ENCODE measurements at places on chromosomes 5 and 9. TPM values are rescaled to one million over a fixed set of nuclear protein-coding genes. Genes with fewer than 3 reads are reported as not detected.

PRSS3 gene
- total RNA-seq, result 5.2 TPM

DNA sequence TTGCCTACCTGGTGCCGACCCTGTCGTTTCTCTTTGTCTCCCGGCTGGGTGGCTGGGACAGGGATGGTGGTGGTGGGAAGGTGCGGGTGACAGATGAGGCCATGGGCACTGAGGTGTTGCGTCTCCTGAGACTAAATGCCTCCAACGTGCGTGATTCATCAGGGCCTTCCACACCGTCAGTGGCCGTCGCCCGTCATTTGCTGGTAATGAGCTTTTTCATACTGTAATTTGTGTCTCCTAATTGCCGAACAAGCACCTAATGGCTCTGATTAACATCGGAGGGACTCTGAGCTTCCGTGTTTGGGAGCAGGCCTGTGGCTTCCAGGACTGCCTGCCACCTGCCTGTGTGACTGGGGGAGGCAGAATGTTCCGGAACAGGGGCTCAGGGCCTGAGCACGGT is 35.2 kb downstream of the RXRA start:
- DNase-seq, result no peak

PPP2CA gene
- 98.4 TPM for total RNA-seq

CBY3 gene
- total RNA-seq, result 0.64 TPM

DNA sequence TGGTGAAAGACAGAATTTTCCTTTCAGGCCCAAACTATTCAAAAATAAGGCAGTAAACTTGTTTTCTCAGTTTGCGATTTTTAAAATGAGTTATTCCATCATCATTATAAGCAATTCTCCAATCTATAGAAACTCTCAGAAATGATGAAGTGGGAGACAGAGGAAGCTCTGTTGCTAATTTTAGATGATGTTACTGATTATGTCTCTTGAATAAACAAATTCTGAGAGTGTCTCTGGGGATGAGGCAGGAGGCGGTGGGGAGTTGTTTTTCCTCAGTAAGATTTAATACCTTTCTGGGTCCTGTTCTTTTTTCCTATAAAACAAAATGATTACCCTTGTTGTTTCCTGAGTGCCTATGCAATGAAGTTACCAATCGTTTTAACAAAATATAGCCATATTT is 43.9 kb upstream of the TEX48 start:
- no peak for DNase-seq

DNA sequence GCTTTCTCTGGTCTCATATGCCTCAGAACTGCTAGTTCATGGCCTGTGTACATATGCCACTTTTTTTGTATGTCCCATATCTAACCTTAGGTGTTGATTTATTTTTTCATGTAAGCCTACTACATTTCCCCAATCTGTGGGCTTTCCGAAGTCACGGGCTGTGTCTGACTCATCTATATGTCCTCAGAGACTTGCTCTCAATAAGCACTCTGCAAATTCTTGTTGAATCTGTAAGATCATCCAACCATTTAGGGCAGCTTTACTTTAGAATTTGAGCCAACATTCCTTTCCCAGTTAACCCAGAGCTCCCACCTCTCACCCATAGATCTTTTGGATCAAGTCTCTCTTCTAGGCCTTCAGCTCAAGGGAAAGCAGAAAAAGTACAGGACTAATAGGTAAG is 263.4 kb downstream of the SEC61B start:
- DNase-seq, result no peak

DNA sequence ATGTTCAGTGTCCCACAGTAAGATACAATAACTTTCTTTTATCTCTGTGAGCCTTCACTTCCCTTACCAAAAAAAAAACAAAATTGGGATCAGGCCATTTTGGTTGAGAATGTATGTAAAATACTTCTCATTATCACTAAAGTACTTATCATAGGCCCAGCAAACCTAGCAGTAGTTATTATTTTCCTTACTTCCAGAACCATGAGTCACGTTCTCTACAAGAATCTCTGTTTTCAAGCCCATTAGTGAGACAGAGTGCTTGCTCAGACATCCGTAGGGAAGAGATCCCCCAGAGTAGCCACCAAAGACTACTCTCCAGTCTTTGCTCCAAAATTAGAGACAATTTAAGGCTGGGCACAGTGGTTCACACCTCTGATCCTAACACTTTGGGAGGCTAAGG is 103.9 kb upstream of the NR5A1 start:
- DNase-seq, result no peak

DNA sequence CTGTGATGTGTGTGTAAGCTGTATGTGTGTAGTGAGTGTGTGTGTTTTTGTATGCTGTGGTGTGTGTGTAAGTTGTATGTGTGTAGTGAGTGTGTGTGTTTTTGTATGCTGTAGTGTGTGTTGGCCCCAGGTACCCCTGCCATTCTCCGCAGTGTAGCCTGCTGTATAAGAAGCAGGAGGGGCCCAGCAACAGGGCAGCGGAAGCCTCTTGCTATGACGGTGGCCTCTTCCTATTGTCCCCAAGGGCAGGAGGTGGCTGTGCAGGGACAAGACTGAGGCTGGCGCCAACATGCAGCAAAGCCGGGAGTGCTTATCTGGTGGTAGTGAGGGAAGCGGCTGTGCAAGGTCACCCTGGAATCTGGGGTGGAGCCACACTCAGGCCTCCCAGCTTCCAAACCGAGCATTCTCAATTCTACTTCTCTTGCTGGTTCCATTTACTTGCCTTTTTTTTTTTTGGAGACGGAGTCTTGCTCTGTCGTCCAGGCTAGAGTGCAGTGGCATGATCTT is 5.1 kb downstream of the SPAAR start:
- DNase-seq, result no peak

GRCh38 chr9:16626577-16627130 is 243.8 kb downstream of the BNC2 start:
- DNase-seq, result peak; percentile 46

KCNV2 gene
- not detected for total RNA-seq

DNA sequence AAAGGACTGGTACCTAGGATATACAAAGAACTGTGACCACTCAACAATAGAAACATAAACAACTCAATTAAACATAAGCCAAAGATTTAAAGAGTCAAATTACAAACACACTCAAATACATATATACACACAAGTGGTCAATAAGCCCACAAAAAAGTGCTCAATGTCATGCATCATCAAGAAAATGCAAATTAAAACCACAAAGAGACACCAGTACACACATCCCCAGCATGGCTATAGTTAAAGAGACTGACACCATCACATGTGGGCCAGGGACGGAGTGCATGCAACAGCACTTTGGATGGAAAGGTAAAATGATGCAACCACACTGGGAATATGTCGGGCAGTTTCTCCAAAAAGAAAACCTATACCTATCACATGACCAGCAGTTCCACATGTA is 89.7 kb downstream of the CAAP1 start:
- no peak for DNase-seq

FAM174A gene
- total RNA-seq, result 19.0 TPM

SLC36A3 gene
- total RNA-seq, result not detected

- DNase-seq, result no peak
Observed at GRCh38 chr9:77595426-77596095, 52.6 kb downstream of the GNA14 start.

GRCh38 chr5:88690409-88691229 is 192.4 kb downstream of the MEF2C start:
- DNase-seq, result peak; percentile 89

GRCh38 chr9:123445981-123446610 is 90.1 kb downstream of the CRB2 start:
- no peak for DNase-seq

GRCh38 chr5:127471211-127471610 is 46.2 kb upstream of the PRRC1 start:
- DNase-seq, result no peak

SAXO1 gene
- under 0.01 TPM for total RNA-seq

DNA sequence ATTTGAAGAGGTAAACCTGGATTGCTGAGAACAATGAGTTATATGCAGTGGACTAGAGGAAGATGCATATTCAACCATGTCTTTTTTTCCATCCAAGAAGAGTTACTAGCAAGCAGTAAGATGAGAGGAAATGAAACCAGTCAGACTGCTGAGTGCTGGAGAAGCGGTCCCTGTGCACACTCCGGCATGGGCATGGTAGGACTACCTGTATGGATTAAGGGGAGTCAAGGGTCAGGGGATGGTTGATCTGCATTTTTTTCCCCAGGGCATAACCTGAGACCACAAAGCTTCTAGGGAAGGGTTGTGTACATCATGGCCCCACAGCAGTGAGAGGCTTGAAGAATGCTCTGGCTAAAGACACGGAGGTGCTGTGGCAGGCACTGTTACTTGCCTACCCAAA is 76.6 kb upstream of the ZNF169 start:
- DNase-seq, result no peak

DNA sequence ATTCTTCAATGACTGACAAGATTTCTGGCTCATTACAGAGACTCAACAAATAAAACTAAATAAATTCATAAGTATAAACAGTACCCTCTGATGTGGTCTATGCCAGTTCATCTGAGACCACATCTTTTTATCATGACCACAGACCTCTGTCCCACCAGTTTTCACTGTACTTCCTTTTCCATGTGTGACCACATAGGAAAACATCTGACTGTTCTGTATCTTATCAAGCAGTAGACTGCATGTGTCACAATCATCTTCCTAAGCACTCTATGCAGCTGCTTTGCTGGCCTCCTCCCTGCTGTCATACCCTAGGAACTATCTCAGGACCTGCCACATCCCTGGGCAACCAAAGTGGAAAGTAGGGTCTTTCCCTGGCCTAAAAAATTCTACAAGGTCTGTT is 205.0 kb upstream of the ZNF462 start:
- no peak for DNase-seq

SNCAIP gene
- 70.7 TPM for total RNA-seq

GRCh38 chr9:105204416-105204815 is 40.0 kb upstream of the SLC44A1 start:
- peak; percentile 27 for DNase-seq

- no peak for DNase-seq
Observed at GRCh38 chr5:92641031-92641962, 939.7 kb downstream of the NR2F1-AS1 start.

GRCh38 chr9:72843520-72844439 is 109.1 kb downstream of the ALDH1A1 start:
- no peak for DNase-seq
